ENCODE measurements at places on chromosomes 7 and 10.
A peak's percentile ranks its signal among the peaks of the same experiment; 100 is the strongest.

- DNase-seq: no peak
Observed at GRCh38 chr10:73997461-73997786, 492 bp upstream of the VCL start.

- no peak for DNase-seq
Observed at GRCh38 chr7:41882256-41882655, 179.4 kb upstream of the INHBA start.

DNA sequence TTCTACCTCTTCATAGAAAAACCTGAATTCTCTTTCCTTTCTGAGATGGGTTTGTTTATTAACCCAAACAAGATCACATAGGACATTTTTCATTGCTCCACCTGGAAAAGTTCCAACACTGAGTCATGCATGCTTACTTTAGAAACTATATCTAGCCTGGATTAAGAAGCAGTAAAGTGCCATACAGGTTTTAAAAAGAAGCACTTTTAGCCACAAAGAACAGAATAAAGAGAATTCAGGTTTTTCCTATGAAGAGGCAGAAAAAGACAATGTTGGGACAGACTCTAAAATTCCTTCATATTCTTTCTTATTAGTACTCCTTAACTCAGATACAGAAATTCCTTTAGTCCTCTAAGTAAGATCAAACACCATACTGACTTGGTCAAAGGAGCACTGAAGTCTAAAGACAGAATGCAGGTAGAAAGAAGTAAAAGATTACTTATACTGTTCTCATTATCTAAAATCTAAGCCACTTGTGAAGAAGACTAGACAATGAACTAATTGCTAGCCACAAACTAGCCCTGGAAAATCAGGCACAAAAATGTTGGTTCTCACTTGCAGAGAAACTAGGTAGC, 241.3 kb downstream of the ANK3 start:
- no peak for DNase-seq

- no peak for DNase-seq
Observed at GRCh38 chr10:52627279-52627678, 145.3 kb downstream of the MBL2 start.

DNA sequence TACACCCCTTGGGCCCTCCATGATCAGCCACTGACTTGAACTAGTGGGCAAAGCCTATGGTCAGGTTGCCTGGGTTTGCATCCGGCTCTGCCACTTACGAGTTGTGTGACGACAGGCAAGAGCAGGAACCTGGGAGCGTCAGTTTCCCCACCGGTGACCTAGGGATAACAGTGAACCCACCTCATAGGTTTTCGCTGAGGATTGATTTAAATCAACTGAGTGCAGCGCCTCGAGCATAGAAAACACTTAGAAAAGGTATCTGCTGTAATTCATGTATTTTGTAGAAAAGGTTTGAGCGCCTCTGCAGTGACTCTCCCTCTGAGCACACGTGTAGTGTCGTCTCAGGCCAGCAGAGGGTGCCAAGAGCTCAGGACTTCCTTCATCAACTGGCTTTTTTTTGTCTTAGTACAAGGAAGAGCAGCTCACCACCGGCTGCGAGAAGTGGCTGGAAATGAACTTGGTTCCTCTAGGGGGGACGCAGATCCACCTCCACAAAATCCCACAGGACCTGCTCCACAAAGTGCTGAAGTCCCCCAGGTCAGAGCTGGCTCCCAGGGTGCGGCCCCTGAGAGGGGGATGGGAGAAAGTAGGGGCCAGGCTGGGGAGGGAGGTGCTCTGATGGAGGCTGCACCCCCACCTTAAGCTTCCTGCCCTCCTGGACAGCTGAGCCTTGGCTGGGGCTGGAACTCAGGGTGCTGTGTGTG, 27.7 kb downstream of the BTBD16 start:
- DNase-seq: peak; percentile 62

DNA sequence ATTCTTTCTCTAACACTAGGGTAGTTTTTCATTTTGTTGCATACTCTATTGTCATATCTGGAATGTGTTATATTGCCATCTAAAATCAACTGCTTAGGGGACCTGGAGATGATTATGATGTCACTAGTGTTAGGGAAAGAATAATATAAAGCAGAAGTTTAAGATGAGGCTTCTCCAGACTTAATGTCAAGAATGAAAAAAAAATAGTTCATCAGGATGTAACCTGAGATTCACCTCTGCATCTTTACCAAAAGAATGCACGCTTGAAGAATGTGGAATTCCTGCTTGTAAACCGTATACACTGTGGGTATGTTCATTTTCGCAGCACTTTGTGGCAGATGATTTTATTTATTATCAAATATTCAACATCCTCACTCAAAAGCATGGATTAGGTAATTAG, 184.6 kb downstream of the ST7 start:
- DNase-seq: no peak

GRCh38 chr10:34010891-34011290, 676.4 kb upstream of the NRP1 start:
- no peak for DNase-seq

DNA sequence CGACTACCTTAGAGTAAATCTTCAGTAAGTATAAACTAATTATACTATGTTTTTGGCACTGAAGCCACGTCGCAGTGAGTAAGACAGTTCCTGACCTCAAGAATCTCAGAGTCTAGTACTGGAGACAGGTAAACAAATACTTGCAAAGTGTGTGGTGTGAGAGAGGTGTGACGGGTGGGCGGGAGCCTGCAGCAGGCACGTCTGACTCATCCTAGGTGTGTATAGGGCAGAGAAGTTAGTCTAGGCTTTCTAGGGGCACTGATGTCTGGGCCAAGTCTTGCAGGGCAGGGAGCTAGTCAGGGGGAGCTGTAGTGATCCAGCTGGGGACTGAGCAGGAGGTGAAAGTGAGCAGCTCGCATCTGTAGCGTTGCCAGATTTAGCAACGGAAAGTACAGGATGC, 35.9 kb upstream of the SFTPD start:
- no peak for DNase-seq

DNA sequence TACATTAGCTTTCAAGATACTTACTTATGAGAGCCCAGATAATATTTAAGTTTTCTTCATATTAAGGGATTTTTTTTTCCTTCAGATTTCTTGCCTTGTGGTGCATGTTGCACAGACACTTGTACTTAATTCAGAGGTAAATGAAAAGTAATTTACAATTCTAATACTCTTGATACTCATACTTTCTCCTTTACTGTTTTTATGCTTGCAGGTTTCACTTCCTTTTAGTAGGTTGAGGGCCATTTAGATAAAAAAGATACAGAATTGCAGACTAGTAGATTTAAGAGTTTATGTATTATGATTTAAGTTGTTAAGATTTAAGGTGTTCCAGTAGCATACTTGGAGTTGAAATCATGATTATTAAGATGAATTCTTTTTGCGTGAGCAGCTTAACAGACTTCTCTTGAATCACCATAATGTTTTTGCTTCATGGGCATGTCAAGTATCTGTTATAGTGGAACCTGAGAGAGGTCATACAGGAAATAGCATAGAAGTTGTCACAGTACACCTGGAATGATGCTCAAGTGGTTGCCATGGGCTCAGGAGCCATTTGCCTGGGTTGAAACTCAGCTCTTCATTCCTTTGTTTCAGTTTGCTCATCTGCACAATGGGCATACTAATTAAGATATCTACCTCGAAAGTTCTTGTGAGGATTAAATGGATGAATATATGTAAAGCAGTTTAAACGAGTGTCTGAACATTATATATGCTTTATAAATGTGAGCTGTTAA, 174.8 kb upstream of the PRPS1L1 start:
- no peak for DNase-seq

GRCh38 chr10:46536781-46537180, 19.7 kb downstream of the GPRIN2 start:
- no peak for DNase-seq

DNA sequence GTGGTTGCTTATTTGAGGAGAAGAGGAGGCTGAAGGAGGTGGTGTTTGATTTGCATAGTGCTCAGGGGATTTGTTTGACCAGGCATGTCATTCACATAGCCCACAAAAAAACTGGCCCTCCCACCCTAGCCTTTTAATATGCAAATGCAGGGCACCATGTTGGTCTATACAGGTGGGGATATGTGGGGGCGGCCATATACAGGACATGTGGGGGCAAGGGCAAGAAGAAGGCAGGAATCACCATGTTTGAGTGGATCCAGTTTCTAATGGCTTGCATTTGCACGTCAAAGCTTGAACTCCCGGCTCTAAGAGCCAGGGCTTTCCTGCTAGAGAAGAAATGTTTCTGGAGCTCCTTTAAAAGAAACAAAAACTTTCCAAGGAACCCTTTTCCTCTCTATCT, 541.0 kb downstream of the ZWINT start:
- DNase-seq: no peak

DNA sequence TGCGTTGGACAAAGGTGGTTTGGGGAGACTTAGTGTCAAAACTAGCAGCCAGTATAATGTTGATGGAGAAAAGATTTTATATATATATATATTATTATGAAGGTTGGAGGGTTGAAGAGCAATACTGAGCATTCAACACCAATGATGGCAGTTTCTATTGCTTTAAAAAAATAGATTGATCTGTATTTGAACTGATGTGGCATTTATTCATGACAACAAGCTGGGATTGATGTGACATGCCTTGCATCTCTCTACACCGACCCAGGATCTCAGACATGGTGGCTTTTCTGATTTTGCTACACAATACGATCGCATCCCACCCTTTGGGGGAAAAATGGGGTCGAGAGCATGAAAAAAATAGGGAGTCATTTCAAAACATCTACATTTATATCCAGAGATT, 175.4 kb downstream of the POU6F2 start:
- DNase-seq: no peak

GRCh38 chr10:95289003-95289920, 1.5 kb downstream of the PDLIM1 start:
- no peak for DNase-seq

DNA sequence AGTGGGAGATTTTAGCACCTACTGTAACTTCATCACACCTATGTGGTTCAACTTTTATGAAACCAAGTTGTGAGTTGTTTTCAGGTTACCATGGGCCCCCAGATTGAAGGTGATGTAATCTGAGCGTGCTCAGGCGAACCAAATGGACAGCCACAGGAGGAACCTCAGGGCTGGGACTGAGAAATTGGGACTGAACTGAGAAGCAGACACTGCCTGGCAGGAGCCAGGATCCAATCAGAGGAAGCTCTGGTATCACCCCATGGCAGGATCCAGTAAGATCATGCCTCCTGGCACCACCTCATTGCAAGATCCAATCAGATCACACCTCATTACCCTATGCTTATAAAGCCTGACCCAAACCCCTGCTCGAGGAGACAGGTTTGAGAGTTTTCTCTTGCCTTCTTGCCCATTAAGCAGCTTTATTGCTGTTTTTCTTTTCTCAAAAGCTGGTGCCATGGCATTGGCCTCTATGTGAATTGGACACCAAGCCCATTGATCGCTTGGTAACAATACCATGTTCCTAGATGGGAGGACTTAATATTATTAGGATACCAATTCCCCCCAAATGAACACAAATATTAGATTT, 43.2 kb upstream of the GDF10 start:
- no peak for DNase-seq

DNA sequence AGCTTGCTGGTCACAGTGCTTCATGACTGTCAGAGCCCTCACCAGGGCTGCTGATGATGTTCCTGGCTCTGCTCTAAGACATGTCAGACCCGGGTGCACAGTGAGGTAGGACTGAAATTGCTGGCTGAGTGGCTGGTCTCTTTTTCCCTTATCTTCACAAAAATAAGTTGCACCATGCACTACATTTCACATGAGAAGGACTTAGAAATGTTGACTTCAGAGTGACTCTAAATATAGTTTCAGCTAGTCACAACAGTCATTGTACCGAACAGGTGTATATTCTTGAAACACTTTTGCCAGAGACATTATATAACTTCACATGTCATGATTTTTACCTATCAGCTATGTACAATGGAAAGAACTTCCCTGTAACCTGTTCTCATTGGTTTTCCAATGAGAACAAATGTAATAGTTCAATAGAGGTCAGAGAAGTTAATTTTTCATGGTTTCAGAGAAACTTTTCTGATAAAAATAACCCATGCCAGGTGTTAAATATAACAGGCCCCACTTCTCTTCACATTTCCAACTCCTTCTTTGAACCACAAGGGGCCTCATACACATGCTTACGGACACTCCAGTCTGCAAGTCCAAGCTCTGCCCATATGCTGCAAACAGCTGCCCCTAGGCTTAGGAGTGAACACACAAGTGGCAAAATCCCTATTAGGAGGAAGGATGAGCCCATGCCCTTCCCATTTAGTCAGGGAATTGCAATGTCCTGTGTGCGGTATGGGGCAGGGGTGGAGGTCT, 115.6 kb downstream of the CDK6 start:
- no peak for DNase-seq

DNA sequence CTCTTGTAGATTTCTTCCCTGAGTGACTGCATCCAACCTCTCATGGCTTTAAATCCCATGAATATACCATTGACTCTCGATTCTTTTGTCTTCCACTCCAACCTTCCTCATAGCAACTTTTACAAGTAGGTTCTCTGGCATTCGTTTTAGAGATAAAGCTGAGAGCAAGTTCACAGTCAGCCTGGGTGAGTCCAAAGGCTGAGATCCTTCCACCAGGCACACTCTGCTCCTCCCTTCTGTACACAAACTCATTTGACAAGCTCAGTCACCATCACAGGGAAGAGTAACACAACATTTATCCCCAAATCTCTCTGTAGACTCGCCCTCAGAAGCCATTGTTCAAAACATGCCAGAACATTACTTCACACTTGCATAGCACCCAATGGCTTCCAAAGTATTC, 10.9 kb downstream of the CTTNBP2 start:
- DNase-seq: no peak

- no peak for DNase-seq
Observed at GRCh38 chr7:134527979-134528371, 608 bp downstream of the AKR1B10 start.

DNA sequence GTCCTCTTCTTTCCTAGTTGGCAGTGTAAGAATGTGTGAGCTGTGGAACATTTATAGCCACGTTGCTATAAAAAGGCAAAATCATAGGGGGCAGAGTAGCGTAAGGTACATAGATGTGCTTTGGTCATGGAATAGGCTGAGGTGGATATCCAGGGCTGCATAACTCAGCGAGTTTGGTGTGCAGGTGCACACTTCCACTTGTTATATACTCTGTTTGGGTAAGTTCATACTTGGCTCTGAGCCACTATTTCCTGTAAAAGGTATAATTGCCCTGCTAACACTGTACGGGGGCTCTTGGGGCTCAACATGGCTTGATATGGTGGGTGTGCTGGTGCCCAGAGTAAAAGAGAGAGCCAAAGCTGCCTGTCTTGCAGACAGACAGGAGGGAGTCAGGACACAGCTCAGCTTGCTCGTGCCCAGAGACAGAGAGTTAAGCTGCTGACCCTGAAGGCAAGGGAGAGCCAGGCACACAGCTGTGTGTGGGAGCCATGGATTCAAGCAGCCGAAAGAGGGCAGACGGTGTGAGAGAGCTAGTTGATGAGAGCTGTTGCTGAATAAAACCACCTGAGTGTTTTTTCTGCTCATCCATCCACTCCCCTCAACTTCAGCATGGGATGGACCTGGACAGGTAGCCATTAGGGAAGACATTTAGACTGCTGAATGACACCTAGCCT, 126.7 kb downstream of the DKK1 start:
- DNase-seq: no peak

DNA sequence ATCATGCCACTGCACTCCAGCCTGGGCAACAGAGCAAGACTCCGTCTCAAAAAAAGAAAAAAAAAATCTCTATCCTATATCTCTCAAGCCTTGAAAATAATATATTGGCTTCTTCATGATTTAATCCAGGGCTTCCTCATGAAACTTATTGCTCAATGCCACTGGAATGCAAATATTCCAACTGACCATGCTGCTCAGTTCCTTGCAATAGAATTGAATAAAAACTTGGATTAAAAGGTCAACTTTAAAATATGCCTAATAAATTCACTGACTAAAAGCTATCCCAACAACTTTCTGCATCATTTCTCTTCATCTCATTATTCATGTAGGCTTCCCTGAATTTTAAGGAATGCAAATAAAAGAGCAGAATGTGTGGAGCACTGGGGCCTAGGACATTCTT, 42.1 kb upstream of the NOBOX start:
- no peak for DNase-seq

Data from T-helper 1 cell (primary cell).